ENCODE measurements at places on chromosomes 3 and 15.

DNA sequence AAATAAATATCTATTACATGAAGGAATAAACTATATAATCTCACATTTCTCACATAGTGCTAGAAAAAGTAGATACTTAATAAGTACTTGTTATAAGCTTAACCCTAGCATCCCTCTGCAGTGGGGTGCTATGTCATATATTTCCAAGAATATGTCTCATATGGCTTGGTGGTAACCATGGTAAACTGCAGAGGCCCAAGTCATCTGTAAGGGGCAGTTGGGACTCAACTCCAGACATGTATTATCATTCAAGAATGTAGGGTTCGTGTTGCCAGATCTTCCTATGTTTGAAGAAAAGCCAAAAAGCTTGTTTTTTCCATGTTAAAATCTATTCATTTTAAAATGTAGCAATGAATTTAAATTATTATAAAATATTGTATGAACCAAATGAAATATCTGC lies 46.2 kb downstream of the ZNF385D start:
- DNase-seq: no peak

DNA sequence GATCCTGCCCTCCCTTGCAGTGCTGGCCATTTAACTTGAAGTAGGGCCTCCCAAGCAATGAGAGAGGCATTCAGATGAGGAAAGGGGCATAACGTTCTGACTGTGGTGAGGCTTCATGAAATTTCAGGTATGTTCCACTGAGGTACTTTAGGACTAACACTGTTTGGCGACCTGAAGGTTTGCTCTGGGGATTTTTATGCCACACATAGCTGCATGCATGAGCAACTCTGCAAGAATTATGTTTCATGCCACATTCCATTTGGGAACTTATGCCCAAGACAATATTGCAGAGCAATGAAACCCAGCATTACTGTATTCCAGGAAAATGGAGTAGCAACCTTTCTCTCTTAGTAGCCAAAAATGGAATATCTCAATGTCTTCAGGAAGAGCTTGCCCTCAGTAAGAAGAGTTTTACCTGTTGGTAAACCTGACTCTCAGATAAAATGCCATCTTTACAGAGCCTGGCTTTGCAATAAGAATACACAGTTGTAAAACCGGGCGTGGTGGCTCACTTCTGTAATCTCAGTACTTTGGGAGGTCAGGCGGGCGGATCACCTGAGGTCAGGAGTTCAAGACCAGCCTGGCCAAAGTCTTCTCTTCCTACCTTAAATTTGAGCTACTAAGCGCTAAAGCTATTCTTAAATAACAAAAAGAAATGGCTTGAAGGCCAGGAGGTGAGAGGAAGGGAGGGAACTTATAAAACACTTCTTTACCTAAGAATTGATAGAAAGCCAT lies 16.7 kb upstream of the TBL1XR1 start:
- DNase-seq: no peak

DNA sequence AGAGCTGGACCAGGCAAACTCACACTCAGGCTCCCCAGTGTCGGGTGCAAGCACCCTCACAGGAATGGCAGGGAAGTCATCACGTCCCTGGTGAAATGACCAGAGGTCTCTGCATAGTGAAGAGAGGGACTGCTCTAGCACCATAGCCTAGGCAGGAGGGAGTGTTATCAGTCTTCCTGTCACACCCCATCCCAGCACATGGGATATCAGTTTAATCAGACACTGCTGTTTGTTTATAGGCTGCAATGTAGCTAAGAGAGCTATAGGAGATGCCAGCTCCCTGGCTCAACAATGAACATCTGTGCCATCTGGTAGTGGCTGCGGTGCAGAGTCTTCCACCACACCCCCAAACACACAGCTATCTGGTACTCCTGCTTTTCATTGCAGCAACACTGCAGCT lies 776.6 kb downstream of the ZNF385D start:
- no peak for DNase-seq

DNA sequence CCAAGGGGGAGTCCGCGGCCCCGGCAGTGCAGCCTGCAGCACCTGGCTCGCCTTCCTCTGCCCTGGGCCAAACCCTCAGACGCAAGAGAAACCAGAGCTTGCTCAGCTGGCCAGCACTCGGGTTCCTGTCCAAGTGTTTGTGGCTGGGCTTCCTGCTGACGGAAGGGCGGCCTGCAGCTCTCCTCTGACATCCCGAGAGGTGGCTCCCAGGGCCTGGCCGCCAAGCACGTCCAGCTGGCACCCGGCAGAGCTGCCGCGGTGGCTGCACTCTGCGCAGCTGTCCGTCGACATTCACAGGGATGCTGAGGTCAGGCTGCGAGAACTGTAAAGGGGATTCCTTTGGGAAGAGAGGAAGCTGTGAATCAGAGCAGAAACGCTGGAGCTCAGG lies 85.6 kb downstream of the CPN2 start:
- no peak for DNase-seq

GRCh38 chr15:47386459-47386858 lies 330.8 kb upstream of the SEMA6D start:
- no peak for DNase-seq

GRCh38 chr3:21913791-21914190 lies 162.8 kb upstream of the ZNF385D start:
- no peak for DNase-seq

- DNase-seq: peak; percentile 76
These were observed 257.9 kb downstream of the UACA start for GRCh38 chr15:70505411-70505919.

- DNase-seq: peak; percentile 51
These were observed 461.5 kb upstream of the PPP2R3A start for GRCh38 chr3:135503760-135504686.

DNA sequence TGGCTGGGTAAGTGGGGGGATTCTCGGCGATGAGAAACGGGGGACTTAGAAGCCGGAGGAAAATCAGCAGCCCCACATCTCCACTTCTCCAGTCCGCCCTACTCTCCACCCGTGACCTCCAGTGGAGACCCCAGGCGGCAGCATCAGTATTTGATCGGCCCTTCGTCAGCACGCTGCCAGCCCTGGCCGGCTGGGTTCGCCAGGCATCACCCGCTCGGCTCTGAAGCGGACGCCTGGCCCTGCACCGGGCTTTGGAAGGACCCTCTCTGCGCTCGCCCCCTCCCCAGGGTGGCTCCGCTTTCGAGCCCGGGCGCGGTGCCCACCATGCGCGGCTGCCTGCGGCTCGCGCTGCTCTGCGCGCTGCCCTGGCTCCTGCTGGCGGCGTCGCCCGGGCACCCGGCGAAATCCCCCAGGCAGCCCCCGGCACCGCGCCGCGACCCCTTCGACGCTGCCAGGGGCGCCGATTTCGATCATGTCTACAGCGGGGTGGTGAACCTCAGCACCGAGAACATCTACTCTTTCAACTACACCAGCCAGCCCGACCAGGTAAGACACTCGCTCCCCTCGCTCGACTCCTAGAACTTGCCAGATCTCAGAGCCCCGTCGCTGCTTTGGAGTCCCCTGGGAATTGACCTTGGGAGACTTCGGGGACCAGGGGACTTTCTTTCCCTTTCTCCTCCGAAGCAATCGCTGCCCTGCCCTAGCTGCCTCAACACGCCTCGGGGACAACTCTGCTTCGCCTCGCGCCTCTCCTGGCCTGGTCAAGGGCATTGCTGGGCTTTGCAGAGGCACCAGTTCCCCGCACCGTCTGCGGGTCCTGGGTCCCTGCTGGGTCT lies 561 bp downstream of the SIDT1 start:
- no peak for DNase-seq

DNA sequence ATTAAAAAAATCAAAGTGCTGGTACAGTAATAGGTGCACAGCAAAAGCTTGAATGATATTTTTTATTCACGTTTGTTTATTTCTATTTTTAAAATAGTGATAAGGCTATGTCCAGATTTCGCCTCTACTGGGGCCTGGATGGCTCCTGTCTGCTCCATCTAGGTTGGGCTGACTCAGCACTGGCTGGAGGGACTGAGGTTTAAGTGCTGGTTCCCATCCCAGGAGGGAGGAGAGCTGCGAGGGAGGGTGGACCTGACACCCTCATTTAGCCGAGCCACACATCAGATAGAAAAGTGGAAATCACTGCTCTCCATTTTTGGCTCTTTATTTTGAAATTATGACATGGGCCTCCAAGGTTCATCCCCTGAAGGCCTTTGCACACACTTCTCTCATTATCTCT lies 95.4 kb upstream of the AGBL1 start:
- DNase-seq: no peak

DNA sequence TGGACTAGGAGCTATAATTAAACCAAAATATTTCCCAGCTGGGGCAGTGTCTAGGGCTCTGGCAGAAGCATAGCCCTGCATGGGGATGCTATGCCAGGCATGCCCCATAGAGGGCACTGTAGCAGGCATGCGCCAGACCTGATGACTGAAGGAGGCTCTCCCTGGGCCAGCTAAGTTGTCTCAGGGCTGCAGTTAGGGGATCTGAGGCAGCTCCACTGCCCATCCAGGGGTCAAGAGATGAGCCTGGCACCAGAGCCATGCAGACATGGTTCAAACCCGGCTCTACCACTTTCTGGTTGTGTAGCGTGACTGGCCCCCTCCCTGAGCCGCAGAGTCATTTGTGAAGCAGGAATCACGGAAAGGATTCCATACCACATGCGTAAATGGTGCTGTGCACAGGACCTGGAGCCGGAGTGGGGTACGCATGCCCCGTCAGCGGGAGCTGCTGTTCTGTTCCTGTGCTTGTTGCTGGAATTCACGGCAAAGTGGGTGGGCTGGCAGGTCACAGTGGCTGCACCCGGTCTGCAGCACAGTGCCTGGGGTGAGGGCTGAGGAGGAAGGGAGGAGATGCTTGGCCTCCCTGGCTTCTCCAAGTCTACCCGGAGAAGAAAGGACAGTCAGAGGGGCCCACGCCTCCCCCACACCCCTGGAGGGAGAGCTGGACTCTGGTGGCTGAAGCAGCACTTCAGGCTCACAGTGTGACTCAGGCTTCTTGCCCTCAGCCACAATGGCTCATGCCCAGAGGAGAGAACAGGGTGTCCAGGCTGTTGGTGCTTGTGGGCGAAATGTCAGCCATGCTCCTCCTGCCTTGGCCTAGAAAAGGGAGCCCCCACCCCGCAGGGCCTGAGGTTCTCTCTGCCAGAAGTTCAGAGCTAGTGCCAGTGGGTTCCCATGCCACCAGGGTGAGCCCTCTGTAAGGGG lies 43.1 kb downstream of the DNASE1L3 start:
- peak; percentile 72 for DNase-seq

DNA sequence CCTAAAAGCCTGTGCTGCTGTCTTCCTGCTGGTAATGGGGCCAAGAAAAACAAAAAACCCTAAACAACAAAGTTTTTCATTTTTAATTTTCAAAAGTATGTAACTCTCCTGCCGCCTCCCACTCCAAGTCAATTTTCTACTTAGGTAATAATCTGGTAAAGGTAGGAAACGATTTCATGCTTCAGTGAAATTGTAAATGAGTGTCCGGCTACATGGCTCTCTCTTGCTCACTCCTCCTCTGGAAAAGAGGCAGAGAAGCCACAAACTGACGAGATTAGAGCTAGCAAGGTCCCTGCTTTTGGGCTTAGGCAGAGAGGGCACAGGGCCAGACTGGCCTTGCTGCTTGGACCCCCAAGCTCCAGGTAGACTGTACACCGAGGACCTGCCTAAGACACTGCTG lies 23.5 kb downstream of the KLHL25 start:
- DNase-seq: no peak

DNA sequence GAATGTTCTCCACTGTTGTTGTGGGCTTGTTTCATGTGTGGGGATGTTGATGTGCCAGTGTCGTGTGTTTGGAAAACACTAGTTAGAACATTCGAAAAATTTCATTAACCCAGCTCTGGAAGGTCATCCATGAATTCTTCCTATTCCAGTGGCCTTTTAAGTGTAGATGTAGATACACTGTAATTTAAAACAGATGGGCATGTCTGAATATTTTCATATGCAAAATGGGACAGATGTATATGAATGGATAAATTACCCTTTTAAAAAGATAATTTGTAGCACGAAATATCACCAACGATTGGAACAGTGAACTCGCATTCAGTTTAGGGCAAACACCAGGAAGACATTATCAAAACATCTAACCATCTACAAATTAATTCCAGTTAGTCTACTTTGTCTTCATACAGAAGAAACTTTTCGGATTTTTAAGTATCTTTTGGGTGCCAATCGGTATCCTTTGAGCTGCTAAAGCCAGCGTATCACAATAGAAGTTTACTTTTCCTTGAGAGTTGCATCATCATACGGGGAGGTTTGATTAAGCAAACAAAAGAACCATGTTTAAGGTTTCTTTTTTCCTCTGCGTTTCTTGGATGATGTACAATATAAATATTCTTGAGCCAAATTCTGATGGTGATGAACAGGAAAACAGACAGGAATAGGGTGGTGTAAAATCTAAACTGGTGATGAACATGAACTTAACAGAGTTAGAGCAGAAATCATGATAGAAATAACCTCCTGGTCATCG lies 528.1 kb downstream of the FOXP1 start:
- DNase-seq: no peak

DNA sequence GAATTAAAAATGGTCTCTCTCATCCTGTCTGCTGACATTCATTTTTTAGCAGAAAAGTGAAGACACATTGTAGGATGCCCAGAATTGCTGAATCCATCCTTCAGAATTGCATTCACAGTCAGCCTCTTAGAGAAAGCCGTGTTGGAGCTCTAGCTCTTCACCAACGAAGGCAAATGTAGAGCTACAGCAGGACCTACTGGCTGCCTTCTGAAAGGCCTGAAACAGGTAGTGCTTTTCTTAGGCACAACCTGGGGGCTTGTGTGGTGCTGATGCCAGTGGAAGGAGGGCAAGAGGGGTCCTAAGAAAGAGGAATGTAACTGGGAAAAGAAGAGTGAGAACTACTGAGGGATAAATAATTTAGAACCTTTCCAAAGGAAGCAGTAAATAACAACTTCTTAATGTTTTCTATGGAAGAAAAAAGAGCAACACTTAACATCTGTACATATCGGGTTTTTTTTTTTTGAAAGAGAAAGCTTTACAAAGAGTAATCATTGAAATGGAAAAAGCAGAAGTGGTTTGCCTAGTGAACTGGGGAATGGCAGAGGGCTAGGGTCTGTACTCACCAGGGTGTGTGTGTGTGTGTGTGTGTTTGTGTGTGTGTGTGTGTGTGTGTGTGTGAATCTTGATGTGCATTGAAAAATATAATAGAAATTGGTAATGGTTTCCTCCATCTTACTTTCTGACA lies 297.8 kb downstream of the SATB1 start:
- no peak for DNase-seq

DNA sequence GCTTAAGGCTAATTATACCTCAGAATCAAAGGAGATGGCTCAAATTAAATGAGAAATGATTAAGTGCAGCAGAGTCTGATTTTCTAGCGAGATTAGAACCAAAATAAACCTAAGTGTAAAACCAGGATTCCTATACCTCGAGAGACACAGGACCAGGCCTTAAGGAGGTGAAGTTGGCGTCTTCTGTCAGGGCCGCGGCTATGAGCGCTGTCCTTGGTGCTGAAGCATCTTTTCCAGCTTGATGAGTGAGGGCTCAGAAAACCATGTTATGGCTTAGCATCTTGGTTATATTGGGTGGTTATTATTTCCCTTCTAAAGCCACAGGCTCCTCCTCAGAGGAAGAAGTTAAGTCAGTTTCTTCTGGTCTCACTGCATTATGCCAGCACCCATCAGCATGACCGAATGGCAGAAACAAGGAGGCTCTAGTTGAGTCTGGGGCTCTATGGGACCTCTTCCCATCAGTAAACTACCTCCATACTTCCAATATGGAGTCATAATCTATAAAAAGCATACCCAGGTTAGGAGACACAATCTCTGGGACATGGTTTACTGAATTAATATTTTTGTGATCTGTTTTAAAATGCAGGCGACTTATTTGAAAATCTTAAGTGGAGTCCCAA lies 120.1 kb upstream of the NMNAT3 start:
- DNase-seq: no peak

Measured in HTR-8/SVneo (cell line).